NCI-H2081 (cell line): ENCODE measurements at places on chromosomes 7 and 10.

DNA sequence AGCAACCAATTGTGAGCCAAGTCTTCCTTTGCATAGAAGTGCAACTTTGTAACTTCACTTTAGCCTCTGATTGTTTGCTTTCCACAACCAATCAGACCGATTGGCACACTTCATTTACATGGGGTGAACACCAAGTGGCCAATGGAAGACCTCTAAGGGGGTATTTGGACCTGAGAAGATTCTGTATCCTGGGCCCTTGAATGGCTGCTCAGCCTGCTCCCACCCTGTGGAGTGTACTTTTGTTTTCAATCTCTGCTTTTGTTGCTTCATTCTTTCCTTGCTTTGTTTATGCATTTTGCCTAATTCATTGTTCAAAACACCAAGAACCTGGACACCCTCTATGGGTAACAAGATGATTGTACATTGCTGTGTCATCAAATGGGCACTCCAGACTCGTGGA lies 385.7 kb upstream of the NRP1 start:
- DNase-seq = no peak

- no peak for DNase-seq
Measured at GRCh38 chr7:120441850-120442249, 168.9 kb downstream of the KCND2 start.

DNA sequence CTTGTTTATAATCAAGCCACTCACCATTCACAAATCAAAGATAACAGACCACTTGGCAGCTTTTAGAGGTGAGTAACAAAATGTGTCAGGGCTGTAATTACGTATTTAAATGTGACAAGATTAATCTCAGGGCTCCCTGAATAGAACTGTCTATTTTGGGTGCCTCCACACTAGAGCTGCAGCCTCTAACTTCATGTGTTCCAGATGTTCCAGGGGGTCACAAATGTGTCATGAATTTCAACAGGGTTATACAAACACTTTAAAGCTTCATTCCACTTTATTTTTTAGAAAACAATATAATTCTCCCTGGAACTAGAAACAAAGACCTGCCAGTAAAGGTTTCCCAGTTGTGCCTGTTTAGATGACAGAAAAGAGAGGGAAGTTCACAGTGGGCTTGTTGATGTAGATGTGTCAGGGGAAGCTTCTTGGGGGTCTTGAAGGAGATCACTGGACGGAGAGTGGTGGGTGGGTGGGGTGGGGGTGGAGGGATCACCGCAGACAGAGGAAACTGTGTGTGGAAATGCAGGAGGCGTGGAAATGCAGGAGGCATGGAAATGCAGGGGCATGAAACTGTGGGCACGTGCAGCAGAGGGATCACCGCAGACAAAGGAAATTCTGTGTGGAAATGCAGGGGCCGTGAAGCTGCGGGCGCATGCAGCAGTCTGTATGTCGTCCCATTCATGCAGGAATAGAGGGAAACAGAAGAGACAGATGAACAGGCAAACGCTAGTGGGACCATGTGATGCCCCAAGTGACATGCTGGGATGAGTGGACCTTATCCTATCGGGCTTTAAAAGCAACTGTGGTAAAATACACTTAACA lies 42.0 kb upstream of the TRIL start:
- DNase-seq = no peak

DNA sequence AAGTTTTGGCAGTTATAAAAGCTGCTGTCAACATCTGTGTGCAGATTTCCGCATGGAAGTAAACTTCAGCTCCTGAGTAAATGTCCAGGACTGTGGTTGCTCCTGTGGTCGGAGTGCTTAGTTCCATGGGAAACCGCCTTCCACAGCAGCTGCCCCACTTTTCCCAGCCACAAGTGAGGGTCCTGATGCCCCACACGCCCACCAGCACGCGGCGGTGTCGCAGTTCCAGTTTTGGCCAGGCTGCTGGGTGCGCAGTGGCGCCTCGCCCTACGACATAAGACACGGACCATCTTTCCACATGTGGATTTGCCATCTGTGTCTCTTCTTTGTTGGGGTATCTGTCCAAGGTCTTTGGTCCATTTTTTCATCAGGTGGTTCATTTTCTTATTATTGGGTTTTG lies 167.1 kb downstream of the DIP2C start:
- no peak for DNase-seq

DNA sequence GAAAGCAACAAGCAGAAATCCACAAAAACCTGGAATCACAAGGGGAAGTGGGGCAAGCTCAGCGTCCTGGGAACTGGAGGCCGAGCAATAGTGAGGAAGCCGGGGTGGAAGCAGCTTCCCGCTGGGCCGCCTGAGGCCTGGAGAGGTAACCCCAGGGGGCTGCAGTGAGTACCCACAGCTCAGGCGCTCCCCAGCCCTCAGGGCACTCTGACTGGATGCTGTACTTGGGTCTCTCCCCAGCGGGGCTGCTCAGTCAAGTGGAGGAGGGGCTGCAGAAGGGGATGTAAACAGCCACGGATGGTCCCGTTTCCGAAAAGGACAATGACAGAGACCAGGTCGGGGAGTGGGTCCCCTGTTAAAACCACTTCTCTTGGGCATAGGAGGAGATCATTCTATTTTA lies 50.3 kb downstream of the SLIT1 start:
- no peak for DNase-seq

DNA sequence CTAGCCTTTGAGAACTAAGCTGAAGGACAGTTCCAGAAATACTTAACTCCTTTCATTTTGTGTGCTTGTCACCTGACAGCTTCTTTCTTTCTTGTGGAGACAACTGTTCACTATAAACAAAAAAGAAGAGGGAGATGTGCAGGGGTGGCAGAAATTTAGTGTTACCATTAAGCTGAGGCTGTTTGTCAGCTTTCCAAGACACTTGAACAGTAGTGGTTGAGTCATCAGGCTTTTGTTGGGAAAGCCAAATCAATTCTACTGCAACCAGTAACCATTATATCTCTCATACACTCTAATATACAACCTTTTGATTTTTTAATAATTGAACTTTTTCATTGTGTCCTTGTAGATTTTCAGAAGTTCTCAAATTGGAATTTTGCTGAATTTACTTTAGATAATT lies 75.3 kb downstream of the POLL start:
- no peak for DNase-seq

GRCh38 chr10:11093771-11094736 lies 76.4 kb downstream of the CELF2 start:
- no peak for DNase-seq
